ENCODE measurements at places on chromosomes 13 and 19.

GRCh38 chr19:46745521-46746280, at the start of gene FKRP:
Gene FKRP (plus strand): TSS chr19:46746057. CDS start chr19:46755451, 9,394 bp downstream.
- DNase-seq, result no peak

GRCh38 chr13:42876270-42876714, 94.9 kb downstream of the FAM216B start:
- no peak for DNase-seq

DNA sequence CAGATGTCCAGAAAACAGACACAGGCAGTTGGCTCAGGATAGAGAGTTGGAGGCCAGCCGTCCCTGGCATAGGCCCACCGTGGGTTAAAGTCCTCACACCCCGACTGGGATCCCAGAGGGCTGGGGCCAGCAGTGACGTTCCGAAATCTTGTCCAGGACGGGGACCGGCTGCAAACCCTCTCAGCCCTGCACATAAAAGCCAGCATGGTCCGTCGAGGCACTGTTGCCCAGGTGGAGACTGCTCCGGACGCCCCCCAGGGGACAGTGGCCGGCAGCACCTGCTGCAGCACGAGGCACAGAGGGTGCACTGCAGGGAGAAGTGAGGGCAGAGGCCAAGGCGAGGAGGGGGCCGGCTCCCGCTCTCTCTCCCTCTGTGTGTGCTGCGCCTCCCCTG, 4.3 kb upstream of the IFNL2 start:
- DNase-seq, result no peak

GRCh38 chr13:30257468-30258099, 49.8 kb downstream of the KATNAL1 start:
- DNase-seq, result no peak

GRCh38 chr19:33712268-33712667, 84.4 kb upstream of the KCTD15 start:
- no peak for DNase-seq

DNA sequence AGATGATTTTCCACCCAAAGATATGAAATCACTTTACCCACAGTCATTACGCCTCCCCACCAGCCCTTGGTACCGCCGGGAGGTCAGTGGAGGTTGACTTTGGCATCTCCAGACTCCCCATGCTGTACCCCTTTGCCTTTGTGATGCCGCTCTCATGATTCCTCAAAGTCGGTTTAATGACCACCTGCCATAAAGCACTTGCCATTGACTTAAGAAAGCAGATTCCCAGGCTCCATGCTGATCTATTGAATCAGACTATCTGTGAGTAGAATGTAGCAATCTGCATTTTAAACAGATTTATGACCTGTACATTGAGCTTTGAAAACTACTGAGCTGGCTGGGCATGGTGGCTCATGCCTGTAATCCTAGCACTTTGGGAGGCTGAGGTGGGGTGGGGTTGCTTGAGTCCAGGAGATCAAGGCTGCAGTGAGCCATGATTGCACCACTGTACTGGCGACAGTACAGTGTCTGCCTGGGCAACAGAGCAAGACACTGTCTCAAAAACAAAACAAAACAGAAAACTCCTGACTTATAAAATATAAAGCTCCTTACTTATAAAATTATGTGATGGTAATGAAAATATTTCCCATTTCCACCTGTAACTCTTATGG, 235.2 kb downstream of the KLF5 start:
- no peak for DNase-seq

- no peak for DNase-seq
Observed at GRCh38 chr19:6451583-6452222, 7.9 kb downstream of the SLC25A23 start.

DNA sequence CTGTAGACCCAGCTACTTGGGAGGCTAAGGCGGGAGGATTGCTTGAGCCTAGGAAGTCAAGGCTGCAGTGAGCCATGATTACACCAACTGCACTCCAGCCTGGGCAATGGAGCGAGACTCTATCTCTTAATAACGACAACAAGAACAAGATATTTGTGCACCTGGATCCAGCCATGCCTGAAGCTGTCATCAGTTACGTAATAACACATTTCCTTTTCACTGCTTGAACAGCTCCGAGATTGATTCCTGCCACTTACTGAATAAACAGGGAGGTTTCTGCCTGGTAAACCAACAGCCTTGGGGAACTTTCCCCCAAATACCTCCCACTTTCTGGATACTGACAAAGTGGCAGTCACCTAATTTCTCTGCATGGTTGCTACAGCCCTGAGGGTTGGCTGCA, 5.4 kb downstream of the KANK2 start:
- no peak for DNase-seq

DNA sequence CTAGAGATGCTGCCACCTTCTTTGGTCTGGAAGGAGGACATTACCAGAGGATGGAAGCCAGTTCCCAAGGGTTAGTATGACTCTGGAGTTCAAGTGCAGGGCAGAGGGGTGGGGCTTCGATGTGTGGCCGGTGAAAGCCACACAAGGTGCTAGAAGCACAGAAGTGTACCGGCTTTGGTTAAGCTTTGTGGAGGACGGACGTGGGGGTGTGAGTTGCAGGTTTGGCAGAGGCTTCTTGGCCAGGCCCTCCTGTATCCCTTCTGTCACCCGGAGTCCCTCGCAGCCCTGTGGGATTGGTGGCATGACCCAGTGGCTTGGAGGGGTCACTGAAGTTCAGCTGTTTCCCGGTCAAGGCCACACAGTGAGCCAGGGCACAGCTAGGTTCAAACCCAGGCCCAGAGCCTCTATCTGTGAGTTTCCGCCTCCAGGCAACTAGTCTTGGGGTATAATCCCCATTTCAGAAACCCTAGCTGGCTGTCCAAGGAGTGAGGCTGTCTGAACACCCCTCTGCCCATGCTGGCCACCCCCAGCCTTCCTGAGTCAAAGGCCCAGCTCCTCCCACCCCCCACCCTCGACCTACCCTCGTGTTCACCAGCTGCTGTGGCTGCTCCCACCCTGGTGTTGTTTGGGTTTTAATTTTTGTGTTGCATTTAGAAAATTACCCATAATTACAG, 4.6 kb upstream of the SSBP4 start:
- DNase-seq, result no peak

DNA sequence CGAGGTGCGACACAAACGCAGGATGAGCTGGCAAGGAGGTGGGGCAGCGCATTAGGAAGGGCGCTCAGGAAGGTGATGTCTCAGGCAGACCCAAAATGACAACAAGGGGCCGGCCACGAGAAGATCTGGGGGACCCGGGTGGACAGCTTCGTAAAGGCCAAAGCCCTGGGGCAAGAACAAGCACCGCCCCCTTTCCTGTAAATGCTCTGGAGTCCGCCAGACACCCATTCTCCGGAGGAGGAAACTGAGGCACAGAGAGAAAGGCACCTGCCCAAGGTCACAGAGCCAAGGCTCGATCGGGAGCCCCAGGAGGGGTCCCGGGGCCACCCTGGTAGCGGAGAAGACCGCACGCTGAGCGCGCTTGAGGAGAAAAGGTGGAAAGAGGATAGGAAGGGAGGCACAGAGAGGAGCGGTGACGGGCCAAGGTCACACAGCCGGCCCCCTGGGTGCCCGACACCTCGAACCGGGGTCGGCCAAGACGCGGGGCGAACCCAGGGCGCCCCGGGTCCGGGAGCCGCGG, 571 bp downstream of the SAFB2 start:
- peak; percentile 37 for DNase-seq

GRCh38 chr13:100306030-100306429, 217.1 kb downstream of the PCCA start:
- no peak for DNase-seq

All from psoas muscle (tissue), 8 donors.